ENCODE measurements at places on chromosomes 1 and 21. TPM values are rescaled to one million over a fixed set of nuclear protein-coding genes. Genes with fewer than 3 reads are reported as not detected.

DNA sequence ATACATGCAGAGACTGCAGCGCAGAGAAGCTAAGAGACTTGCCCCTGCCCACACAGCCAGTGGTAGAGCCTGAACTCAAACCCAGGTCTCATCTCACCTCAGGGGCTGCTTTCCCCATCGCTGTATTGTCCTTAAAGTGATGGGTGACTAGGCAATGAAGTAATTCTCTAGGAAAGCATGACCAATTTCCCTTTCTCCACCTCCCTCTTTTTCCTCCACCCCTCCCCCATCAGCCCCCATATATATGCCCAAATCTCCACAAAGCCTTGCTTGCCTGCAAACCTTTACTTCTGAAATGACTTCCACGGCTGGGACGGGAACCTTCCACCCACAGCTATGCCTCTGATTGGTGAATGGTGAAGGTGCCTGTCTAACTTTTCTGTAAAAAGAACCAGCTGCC, at the start of gene IL24:
TSS of gene IL24 (plus strand) at position 269 of the 400 bp plus-strand sequence. CDS start 390 bp downstream, outside the sequence.
- no peaks in the 10 kb centered on the region for H3K4me1 ChIP-seq
- no peak within 1 kb of the TSS for H3K27ac ChIP-seq
- H3K27me3 ChIP-seq = no peaks in the 10 kb centered on the region

The SLC45A3 gene
- total RNA-seq = 5.5 TPM

- no peaks in the 10 kb centered on the region for H3K4me1 ChIP-seq
- no peak overlapping the region for H3K27ac ChIP-seq
- no peak for DNase-seq
- no peaks in the 10 kb centered on the region for H3K36me3 ChIP-seq
- no peaks in the 10 kb centered on the region for H3K27me3 ChIP-seq
- no peak overlapping the region for H3K4me3 ChIP-seq
Measured at GRCh38 chr1:208069317-208069716, 158.4 kb upstream of the CD34 start.

The PTAFR gene
- total RNA-seq = 0.12 TPM

GRCh38 chr1:221522529-221522940, 219.4 kb downstream of the DUSP10 start:
- H3K4me3 ChIP-seq = no peak overlapping the region
- no peak overlapping the region for H3K27ac ChIP-seq
- no peaks in the 10 kb centered on the region for H3K27me3 ChIP-seq
- DNase-seq = no peak
- no peaks in the 10 kb centered on the region for H3K36me3 ChIP-seq
- no peaks in the 10 kb centered on the region for H3K4me1 ChIP-seq
